ENCODE measurements at places on chromosomes 4 and X. TPM values are rescaled to one million over a fixed set of nuclear protein-coding genes. Genes with fewer than 3 reads are reported as not detected.

DNA sequence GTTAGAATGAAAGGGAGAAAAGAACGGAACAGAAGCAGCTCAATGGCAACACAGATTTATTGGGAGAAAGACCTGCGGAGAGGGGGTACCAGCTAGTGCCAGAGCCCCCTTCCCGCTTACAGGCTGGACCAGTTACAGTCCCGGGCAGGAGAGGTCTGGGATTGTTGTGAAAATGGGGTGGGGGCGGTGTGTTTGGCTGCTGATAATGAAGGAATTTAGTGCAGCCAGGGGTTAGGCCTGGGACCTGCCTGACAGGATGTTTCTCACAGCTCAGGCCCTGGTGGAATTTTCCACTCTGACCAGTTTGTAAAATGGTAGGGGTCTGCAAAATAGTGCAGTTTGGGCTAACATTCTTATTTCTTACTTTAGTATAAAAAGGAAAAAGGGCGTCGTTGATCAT lies 75.4 kb upstream of the SPIN4 start:
- no peak for DNase-seq

DNA sequence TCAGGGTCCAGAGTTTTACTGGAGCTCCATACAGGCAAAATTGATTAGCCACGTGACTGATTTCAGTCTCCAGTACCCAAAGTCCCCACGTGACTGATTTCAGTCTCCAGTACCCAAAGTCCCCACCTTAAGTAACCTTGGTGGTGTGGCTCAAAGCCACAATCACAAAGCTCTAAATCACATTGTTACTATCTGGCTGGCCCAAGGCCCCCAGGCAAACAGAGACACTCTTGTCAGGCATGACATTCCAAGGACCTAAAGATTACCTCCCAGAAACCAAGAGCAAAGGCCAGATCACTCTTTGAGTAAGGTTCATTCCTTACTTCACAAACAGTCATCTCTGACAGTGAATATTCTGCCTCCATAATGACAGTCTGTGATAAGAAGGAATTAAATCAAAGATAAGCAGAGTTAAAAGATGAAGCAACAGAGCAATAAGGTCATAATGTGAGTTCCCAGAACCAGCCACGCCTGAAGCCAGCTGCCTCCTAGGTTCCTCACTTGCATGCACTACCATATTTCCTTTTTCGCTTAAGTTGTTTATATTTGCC lies 78.5 kb downstream of the ANXA3 start:
- DNase-seq: no peak

GRCh38 chr4:113040793-113041192 lies 8.7 kb upstream of the ANK2 start:
- no peak for DNase-seq

DNA sequence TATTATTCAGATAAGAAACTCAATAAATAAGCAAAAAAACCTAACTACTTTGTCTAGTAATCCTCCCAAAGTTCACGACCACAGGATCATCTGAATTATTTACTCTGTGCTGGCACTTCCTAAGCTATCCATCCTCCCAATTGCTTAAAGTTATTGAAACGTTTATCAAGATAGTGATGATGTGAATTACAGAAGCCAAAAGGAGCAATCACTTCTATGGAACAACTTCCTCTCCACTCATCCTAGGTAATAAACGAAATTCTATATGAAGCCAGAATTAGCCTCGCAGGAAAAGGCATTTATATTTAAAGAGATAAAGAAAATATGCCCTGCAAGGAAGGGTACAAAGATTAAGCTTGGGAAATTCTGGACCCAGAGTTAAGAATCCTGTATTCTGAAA lies 475.4 kb downstream of the NLGN4X start:
- no peak for DNase-seq

DNA sequence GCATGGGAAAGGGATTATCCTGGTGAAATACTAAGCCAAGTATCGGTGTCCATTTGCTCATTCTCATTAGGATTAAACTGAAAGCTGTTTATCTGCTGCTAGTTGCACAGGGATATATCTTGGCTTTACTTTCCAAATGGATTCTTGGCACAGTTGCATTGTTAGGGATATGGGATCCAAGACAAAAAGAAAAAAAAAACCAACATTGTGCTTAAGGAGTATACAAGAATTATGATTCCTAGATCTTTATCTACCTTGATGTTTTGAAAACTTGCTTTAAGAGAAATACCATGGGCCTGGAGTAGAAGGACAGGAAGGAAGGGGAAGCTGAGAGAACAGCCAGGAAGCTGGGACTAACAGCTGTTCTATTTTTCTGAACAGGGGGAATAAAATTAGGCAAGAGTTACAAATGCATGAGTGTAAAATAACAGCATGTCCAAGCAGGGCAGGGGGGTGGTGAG lies 107.6 kb downstream of the ATXN3L start:
- DNase-seq: no peak

GRCh38 chr4:150010525-150011126 lies 67.6 kb upstream of the DCLK2 start:
- peak; percentile 60 for DNase-seq

- DNase-seq: no peak
These were observed 158.3 kb downstream of the SLC4A4 start for GRCh38 chr4:71497078-71497477.

DNA sequence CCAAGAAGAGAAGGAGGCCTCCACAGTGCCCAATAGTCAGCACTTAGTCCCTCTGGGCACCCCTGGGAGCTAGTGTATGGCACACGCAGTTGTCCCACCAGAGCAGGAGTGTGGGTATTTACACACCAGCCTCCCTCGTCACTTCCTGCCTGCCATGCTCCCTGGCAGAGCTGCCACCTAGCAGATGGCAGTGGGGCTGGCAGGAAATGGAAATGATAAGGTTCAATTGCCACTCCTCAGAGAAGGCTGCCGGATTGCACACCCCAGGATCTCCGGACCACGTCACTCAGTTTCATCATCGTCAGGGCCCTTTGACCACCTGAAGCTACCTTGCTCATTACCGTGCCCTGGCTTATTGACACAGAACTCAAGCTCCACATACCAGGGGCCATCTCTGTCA lies 173.3 kb upstream of the PSAPL1 start:
- no peak for DNase-seq

- no peak for DNase-seq
These were observed 663.4 kb upstream of the LCORL start for GRCh38 chr4:18684932-18685331.

DNA sequence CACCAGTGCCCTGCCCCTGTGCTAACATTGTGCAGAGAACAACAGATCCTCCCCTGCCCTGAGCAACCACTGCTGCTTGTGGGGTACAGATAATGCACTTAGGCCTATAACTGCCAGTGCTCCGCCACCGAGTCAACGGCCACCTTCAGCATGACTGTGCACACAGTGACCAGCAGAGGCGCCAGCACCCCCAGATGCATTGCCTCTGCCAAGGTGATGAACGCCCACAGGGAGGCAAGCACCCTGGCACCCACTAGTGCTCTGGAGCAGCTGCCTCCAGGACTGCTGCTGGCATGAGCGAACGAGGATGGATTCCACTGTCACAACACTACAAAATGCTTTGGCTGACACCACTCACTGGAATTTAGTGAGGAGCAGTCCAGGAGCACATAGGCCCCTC lies 38.2 kb downstream of the SPIN2B start:
- no peak for DNase-seq

GRCh38 chrX:108211301-108211700 lies 119.7 kb downstream of the ATG4A start:
- no peak for DNase-seq

- no peak for DNase-seq
These were observed 7.6 kb upstream of the SRD5A3 start for GRCh38 chr4:55338486-55338885.

The PRRG3 gene
- total RNA-seq: 7.7 TPM

The NPY1R gene
- total RNA-seq: 24.4 TPM

The SPANXN3 gene
- total RNA-seq: not detected

The MAGEA2 gene
- not detected for total RNA-seq

The SOD3 gene
- 11.2 TPM for total RNA-seq

The SSX3 gene
- total RNA-seq: not detected

The JCHAIN gene
- 0.39 TPM for total RNA-seq

The SLC9A7 gene
- total RNA-seq: 57.8 TPM

The VCX2 gene
- not detected for total RNA-seq

The UGT8 gene
- 319 TPM for total RNA-seq

The G6PD gene
- 31.1 TPM for total RNA-seq

Measured in spinal cord (tissue), 10 donors.